ENCODE measurements at places on chromosomes 3 and 15. TPM values are rescaled to one million over a fixed set of nuclear protein-coding genes. Genes with fewer than 3 reads are reported as not detected.
A peak's percentile ranks its signal among the peaks of the same experiment; 100 is the strongest.

GRCh38 chr3:159829056-159829455 lies 159.6 kb upstream of the IL12A start:
- DNase-seq: no peak

- DNase-seq: no peak
Measured at GRCh38 chr3:62361824-62362223, 11.5 kb downstream of the FEZF2 start.

Gene DUOXA2
- not detected for total RNA-seq

GRCh38 chr3:71026634-71027578 lies 556.6 kb downstream of the FOXP1 start:
- DNase-seq: no peak

Gene CLSTN2
- not detected for total RNA-seq

Gene CPNE9
- total RNA-seq: 0.11 TPM

GRCh38 chr3:169384573-169384972 lies 278.9 kb downstream of the MECOM start:
- DNase-seq: no peak

DNA sequence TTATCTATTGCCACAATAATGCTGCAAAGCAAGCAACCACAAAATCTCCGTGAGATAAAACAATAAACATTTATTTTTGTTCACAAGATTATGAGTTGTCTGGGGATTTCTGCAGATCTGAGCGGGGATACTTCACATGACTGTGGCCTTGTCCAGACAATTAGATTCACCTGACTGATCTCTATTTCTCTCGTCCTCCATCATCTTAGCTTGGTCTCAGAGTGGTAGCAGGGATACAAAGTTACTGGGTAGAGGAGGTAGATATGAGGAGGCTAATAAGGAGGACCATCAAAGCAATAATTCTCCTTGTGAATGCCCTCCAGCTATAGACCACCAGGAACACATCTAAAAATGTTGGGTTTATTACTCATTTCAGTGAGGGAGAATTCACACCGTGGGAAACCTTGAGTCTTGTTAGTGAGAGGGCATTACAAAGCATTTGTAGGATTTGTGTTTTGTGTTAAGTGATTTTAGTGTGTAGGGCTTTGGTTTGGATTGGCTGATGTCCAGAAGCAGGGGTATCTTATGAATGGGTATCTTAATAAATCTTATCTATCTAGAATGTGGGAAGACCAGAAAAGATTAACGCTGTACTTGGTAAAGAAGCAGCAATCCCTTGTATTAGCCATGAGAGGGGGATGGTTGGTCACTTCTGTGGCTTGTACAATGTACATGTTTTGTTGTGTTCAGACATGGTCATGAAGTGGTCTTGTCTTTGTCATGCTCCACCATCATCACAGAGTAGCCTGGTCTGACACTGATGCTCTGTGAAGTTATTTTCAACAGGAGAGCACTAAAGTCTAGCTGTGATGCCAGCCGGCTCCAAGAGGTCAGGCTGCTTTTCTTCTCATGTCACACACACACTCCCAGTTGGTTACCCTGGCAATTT lies 287.6 kb upstream of the STT3B start:
- no peak for DNase-seq

Gene PDIA5
- 5.5 TPM for total RNA-seq

Gene SLC2A2
- not detected for total RNA-seq

DNA sequence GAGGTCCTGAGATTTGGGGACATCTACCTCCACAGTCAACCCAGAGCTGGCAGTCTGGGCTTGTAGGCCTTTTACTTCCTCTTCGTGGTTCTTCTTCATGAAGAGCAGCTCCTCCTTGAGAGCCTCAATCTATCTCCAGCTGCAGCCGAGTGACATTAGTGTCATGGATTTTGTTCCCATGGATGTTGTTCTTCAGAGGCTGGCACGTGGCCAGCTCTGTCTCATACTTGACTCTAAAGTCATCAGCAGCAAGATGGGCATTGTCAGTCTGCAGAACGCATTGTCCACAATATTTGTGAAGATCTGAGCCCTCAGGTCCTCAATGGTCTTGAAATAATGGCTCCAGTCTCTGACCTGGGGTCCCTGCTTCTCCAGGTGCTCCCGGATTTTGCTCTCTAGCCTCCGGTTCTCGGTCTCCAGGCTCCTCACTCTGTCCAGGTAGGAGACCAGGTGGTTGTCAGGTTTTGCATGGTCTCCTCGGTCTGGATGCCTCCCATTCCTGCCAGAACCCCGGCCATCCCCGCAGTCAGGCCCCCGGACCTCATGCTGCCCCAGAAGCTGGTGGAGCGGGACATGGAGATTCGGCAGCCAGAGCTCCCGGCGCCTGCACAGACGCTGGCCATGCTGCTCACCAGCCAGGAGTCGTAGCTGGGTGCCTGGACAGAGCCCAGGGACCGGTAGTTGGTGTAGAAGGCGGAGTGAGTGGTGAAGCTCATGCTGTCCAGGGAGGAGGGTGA lies 3.4 kb upstream of the CCNL1 start:
- DNase-seq: no peak

- DNase-seq: no peak
Measured at GRCh38 chr15:61364871-61365270, 135.8 kb upstream of the RORA start.

DNA sequence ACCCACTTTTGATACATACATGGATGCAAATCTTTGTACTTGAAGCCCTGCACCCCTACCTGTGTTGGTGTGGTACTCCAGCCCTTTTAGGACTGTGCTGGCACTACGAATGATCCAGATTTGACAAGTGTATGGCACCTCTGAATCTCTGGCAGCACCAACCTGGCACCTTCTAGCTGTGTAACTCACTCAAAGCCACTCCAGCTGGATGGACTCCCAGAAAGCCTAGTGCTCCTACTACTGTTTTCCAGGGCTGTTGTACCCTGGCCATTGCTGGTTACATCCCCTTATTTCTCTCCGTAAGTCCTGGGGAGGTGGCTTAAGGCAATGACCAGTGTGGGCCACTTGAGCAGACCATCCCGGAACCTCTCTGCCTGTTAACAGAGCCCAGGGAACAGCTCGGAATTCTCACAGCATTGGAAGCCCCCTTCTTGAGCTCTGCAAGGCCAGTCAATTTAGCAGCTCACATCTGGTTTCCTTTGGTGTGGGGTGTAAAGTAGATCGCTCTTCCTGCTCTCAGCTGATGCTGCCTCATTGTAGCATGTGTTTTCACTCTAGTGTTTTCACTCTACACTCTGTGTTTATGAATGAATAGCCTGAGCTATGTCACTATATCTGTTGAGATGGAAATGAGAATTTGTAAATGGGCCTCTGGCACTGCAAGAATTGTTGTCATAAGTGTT lies 12.2 kb downstream of the CALML4 start:
- no peak for DNase-seq

Gene ACAD11
- 16.0 TPM for total RNA-seq

GRCh38 chr15:76206325-76206976 lies 104.8 kb downstream of the ETFA start:
- DNase-seq: peak; percentile 49

DNA sequence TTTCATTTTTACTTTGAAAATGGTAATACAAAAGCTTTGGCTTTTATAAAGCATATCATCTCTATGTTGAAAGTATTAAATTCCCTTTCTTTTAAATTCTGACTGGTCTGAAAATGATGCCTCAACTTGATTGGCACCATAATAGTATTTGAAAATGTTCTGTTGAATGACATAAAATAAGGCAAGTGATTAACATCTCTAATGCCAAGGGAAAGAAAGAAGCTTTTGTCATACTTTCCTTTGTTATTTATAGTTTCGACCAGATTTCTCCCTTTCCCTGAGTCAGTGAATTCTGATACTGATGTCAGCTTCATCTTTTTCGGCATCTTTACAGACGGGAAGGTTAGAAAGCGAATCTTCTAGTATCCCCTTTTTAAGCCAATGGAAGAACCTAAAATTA lies 3.4 kb upstream of the AP4E1 start:
- DNase-seq: no peak

- DNase-seq: no peak
Measured at GRCh38 chr3:30659270-30660130, 53.1 kb downstream of the TGFBR2 start.

- DNase-seq: no peak
Measured at GRCh38 chr3:190396001-190396400, 8.0 kb downstream of the CLDN16 start.

- DNase-seq: no peak
Measured at GRCh38 chr3:143576568-143577270, 271.5 kb downstream of the SLC9A9 start.

GRCh38 chr3:129031476-129032215 lies 28.9 kb upstream of the GP9 start:
- no peak for DNase-seq

Measured in activated naive CD4-positive, alpha-beta T cell treated with anti-CD3 and anti-CD28 coated beads, Interleukin-2, amount 50 U/mL, for 72 hours (primary cell).